ENCODE measurements at places on chromosomes 2 and 18.

- DNase-seq, result no peak
These were observed 88.0 kb downstream of the TPO start for GRCh38 chr2:1501038-1501851.

DNA sequence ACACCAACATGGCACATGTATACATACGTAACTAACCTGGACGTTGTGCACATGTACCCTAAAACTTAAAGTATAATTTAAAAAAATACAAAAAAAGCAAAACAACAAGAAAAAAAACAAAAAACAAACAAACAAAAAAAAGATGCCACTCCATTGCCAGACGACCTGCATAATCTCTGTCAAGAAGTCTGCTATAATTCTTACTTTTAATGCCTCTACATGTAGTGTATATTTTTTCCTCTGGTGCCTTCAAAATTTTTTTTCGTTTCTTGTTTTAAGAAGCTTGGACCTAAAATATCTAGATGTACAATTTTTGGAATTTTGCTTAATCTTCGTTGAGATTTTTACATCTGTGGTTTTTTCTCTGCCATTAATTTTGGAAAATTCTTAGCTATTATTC lies 235.6 kb upstream of the ZNF521 start:
- no peak for DNase-seq

GRCh38 chr18:22337306-22337705 lies 80.4 kb downstream of the CTAGE1 start:
- DNase-seq, result no peak

- no peak for DNase-seq
These were observed 128.8 kb upstream of the TRIB2 start for GRCh38 chr2:12587729-12588522.

DNA sequence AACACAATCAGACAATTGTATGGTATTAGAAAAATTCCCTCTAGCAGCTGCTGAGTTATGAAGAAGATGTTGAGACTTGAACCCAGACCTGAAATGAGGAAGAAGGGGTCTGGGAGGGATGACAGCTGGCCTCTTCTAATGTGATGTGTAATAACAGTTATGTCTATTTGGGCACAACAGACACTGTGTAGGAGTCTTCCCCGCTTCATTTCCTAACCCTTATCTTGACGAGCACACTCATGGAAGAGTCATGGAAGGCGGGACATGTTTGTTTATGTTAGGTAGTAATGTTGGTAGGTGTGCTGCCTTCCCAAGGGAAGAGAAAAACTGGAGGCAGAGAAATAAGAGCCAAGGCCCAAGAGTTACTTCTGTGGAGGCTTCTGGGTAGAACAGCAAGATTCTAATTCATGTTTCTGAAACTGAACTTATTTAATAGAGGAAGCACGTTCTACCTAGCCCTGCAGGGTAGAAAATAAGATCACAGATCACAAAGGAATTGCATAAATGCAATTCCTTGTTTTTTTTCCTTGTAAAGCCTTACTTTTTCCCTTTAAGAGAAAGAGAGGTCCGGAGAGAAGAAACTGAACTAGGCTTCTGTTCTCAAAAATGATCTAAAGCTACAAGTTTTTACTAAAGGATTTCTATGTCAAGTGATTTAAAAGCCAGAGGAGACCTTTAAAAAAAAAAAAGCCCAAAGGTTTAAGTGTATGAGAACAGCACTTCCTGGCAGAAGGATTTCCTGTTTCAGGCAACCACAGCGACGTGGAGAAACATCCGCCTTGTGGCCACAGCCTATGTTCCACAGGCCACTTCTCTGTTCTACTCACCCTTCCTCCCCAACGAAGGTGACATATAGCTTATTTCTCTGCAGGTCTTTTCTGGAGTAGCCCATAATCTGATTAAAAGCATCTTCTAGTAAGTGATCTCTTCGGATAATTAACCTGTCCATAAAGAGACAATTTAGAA lies 68.5 kb upstream of the STK17B start:
- peak; percentile 37 for DNase-seq

DNA sequence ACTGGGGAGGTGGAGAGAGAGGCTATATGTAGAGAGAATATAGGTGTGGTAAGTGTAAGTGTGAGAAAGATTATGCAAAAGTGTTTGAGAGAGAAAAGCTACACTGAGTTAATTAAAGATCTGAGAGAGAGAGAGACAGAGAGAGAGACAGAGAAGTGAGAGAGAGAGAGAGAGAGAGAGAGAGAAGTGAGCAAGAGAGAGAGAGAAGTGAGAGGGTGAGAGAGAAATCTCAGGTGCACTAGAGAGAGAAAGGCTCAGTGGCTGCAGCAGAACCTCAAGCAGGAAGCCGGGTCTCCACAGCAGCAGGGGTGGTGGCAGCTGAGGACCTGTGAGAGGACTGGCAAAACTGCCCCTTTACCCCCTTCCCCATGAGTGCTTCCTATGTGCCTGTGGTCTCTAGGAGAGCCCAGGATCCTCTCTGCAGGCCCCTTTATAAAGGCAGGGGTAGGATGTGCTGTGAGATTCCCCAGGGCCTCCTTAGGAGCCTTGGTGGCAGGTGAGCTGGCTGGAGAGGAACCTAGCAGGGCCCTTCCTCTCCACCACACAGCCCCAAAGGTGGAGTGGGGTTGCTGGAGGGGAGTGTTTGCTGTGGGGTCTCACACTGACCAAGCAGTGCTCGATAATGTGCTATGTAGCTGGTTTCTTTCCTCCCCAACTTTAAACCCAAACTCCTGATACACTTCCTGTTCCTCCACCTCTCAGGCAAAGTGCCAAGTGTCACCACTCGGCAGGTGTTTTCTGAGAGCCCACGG lies 52.6 kb downstream of the SLC4A5 start:
- no peak for DNase-seq

GRCh38 chr2:113996671-113997594 lies 107.0 kb downstream of the ACTR3 start:
- no peak for DNase-seq

DNA sequence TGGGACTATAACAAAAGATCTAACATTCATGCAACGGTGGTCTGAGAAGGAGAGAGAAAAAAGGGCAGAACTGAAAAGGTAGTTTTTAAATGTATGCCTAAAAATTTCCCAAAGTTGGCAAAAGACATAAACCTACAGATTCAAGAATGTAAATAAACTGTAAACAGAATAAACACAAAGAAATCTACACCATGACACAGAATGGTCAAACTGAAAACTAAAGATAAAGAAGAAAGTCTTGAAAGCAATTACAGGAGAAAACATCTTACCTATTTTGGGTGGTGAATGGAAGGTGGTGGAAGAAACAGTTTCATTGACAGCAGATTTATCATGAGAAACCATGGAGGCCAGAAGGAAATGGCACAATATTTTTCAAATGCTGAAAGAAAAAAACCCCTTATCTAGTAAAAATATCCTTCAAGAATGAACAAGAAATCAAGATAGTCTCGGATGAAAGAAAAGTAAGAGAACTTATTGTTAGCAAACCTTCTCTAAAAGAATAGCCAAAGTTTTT lies 35.6 kb upstream of the ZNF397 start:
- DNase-seq, result no peak

GRCh38 chr2:226791056-226791486 lies 8.5 kb downstream of the IRS1 start:
- no peak for DNase-seq

DNA sequence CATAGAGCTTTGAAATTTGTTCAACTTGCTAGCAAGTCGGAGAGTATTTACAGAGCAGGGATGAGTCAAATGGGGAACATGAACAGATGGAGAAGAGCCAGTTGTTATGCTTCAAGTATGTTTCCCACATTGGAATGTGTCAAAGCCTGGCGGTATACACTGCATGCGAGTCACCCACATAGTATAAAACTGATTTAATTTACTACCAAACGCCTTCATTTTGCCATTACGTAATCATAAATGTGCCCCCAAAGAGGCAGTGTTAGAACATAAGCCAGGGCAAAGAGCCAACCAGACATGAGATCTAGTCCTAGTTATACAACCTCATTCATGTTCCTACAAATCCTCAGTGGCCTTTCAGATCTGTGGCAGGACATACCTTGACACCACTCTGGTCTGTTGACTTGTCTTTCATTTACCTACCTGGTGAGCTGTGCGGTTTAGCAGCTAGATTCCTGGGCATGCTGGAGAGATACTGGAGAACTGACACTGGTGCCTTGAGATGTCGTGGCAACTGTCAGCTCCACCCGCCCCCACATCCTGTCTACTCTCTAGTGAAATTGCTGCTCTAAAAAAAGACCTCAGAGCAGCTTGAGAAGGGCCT lies 21.7 kb upstream of the NRP2 start:
- peak; percentile 22 for DNase-seq

DNA sequence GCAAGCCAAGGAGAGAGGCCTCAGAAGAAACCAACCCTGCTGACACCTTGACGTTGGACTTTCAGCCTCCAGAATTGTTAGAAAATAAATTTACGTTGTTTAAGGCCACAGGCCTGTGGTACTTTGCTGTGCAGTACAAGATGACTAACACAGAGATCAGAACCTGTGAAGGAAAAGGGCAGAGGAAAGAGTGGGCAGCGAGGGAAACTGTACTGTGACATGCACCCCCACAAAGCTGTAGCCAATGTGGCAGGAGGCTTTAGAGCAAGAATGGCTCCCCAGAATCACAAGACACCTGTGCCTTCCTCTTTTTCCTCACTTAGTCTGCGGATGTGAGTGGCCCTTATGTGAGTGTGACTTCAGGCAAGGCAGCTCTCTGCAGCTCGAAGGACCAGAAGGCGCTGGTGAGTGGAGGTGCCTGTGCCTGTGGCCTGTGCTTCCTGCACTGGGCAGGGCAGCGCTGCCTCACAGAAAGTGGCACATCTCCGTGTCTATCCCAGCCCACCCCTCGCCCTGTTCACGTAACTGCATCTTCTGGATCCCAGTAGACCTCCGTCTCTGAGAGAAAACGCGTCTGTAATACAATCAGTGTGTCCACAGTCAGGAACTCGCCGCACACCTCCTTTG lies 89.5 kb downstream of the MRPS9 start:
- no peak for DNase-seq

DNA sequence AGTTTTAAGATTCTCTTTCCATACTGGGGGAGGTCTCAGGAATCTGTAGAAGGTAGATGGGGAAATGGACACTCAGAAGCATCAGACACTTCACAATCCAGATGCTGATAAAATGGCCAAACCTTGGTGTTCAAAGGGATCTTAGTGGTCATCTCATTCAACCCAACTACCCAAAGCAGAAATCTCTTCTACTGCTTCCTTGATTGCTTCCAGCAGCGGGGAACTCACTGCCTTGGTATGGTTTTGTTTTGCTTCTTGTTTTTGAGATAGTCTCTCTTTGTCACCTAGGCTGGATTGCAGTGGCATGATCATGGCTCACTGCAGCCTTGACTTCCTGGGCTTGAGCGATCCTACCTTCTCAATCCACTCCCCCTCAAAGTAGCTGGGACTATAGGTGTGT lies 39.3 kb upstream of the PTMA start:
- DNase-seq, result no peak

GRCh38 chr2:129904532-129905446 lies 74.7 kb upstream of the RAB6C start:
- no peak for DNase-seq

- peak; percentile 34 for DNase-seq
These were observed 16.8 kb upstream of the ATP8B1 start for GRCh38 chr18:57819671-57820460.

DNA sequence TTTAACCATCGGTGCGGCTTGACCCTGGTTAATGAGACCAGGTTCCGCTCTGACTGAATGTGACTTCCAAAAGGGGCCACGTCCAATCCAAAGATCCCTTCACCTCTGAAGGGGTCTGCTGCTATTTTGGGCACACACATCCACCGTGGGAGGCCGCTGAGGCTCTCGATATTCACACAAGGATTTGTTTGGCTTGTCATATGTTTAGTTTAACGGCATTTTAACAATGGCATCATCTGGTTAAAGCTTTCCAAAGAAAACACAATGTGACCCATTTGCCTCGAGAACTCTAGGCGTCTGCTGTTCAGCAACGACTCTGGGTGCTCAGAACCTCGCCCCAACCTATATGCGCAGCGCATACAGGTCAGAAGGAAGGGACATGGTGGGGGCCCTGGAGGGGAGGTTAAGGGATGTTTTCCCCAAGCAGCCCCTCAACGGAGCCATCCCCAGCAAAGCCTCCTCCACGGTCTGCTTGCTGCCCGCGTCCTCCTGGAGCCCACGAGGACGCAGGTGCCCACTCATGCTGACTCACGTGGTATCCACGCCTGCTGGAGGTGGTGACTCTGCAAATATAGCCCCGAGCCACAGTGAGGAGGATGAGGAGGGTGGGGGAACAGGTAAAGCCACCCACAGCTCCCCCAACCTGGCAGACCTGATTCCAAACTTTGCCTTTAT lies 260.3 kb downstream of the HDAC4 start:
- no peak for DNase-seq

- DNase-seq, result no peak
These were observed 1232.3 kb upstream of the ZEB2 start for GRCh38 chr2:145752091-145752806.

DNA sequence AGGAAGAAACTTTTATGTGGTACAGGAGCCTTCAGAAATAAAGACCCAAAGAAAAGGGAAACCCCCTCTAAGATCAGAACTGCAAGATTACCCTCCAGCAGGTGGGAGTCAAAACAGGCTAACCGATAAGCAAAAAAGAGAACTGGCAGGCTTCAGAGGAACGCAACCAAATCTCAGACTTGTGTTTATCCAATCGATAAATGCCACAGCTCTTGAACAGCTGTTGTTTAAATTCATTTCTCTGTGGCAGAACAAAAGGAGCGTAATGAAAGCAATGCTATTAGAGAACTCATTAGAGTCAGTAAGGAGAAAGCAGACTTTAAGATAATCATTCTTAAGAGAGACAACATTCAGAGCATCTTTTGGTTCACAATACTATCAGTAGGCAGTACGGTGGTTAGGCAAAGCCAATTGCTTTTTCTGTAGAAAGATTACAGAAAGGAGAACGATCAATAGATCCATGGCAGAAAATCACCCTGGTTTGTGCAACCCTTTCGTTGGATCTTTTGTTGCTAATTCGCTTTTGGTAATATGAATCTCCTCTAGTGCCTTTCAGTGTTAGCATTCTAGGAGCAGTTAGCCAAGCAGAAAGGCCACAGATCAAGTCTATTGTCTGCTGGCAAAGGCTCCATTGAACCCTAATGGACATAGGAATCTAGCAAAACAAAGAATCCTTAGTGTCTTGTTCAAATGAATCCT lies 476.4 kb upstream of the CHST9 start:
- no peak for DNase-seq

- DNase-seq, result no peak
These were observed 49.3 kb downstream of the TNP1 start for GRCh38 chr2:216810399-216811160.

GRCh38 chr2:98730707-98731040 lies 258 bp downstream of the MGAT4A start:
- DNase-seq, result no peak

DNA sequence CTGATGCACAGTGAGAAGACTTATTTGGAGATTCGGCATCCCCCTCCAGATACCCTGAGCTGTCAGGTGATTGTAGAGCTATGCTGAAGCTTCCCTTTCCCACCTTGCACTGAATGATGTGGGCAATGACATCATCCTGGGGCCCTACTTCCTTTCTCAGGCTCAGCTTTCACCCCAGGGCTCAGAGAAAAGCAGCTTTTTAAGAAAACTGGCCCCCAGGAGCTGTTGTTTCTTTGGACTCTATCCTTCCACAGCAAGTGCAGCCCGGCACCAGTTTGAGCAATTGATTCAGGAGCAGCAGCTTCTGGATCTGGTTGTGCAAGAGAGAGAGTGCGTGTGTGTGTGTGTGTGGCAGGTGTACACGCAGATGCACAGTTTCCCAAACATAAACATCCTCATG lies 251.3 kb downstream of the ANAPC1 start:
- no peak for DNase-seq

GRCh38 chr18:64991102-64991501 lies 759.7 kb upstream of the CDH7 start:
- DNase-seq, result no peak

Measured in T1000 (cell line).